Stimulated activated CD4-positive, alpha-beta T cell treated with anti-CD3 and anti-CD28 coated beads, Interleukin-1b, Interleukin-23, amount 100 ng/mL, for 24 hours (primary cell): ENCODE measurements at places on chromosomes 3 and 15.
A peak's percentile ranks its signal among the peaks of the same experiment; 100 is the strongest.

DNA sequence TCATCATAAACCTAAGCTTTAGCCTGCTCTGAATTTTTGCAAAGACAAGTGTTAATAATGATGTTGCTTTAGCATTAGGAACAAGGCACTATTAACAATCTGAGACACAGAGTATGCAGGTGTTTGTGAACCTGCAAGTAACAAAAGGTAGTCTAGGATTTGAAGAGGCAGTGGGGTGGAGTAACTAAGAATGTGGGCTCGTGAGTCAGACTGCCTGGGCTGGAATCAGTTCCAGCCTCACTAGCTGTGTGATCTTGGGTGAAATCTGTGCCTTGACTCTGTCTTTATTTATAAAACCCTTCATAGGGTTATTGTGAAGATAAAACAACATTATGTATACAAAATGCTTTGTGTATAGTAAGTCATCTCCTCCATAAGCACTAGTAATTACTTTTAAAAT is 610.6 kb upstream of the CFAP20DC start:
- no peak for DNase-seq

- no peak for DNase-seq
Observed at GRCh38 chr15:101481381-101481705, 8.2 kb downstream of the PCSK6 start.

- no peak for DNase-seq
Observed at GRCh38 chr3:149850787-149851584, 38.0 kb downstream of the RNF13 start.

- no peak for DNase-seq
Observed at GRCh38 chr3:3351226-3351625, 171.7 kb upstream of the CRBN start.

DNA sequence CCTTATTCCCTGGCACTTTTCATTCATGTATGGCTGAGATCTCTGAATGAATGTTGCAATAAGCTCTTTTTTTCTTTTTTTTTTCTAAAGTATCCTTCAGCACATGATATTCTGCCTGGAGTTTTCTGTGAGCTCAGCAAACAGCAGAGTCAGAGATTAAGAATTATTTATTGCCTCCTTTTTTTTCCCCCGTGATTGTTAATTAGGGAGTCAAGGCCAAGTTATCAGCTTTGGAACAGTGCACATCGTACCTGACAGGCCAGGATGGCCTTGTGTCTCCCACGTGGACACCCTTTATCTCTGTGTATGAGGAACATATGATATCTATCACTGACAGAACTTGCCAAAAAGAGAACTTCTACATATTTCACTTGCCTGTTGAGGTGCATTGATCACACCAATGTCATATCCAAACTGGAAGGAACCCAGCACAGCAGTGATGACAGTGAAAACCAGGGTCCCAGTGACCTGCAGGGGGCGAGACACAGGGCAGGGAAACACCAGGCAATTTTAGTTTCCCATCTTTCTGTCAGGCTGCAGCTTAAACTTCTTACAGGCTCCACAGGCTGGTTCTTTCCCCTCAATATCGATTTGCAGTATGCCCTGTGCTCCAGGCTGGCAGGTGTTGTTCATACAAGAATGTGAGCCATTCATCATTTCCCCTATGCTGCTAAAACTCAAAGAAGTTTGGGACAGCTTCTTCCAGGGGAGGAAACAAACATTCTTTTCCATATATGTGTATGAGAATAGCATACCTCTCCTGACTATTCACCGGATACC is 8.2 kb downstream of the SLC2A2 start:
- DNase-seq, result no peak

DNA sequence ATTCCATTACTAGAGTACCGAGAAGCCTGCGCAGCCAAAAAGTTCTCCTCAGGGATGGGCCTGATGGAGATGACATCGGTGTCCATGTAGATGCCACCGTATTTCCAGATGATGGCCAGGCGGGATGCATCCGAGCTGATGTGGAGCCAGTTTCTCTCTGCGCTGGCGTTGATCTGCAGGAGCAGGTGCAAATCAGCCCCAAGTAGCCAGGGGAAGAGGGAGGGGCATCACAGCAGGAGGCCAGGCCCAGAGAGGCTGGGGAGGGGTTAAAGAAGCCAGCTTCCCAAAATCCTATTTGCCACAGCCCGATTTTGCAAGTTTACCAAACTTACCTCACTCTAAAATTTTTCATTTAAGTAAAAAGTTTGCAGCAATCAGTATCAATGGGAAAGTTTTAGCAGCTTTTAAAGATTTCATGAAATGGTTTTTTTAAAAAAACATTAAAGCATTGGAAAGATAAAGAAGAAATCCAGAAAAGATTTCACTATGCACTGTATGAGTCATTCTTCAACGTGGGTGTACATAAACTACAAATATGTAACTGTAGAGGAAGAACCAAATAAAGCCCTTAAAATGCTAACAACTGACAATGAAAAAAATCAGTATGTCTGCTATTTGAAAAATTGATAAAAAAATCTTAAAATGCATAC is 7.4 kb downstream of the A4GNT start:
- no peak for DNase-seq

DNA sequence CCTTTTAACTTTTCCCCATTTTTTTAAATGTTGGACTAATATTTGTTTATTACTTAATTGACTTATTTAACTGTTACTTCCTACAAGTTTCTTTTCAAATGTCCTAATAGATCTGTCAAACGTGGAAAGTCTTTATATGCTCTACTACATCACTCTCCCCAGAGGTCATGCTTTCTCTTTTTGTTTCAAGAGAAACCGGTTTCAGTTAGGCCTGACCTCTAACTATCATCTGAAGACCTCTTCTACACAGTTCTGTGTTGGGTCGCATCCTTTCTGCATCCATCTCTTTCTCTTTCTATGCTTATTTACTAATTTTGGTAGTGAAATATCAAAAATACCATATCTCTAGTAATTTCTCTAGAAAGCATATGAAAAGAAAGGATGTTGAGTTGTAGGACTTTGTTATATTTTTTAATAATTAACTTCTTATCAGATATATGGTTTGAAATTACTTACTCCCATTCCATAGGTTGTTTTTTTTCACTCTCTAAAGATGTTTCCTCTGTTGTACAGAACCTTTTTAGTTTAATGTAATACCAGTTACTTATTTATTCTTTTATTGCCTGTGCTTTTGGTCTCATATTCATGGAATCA is 781.2 kb upstream of the ARPP21 start:
- DNase-seq, result no peak

GRCh38 chr15:60616147-60616546 is 137.2 kb upstream of the ICE2 start:
- no peak for DNase-seq

DNA sequence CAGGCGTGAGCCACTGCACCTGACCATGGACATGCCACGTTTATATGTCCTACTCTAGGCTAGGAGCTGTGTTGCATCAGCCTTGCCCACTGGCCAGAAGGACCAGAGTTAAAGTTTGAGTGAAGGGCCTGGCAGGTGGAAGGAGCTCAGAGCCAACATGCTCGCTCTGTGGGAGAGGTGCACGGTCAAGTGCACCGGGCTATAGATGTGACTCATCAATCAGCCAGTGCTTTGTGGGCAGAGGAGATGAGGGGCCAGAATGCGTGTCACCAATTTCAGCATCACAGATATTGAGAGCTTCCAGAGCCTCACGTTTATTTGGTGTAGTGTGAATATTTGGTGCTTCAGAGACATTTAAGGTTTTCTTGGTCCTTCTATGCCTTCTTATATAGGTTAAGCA is 137.3 kb upstream of the KBTBD8 start:
- no peak for DNase-seq

GRCh38 chr15:82850731-82851130 is 41.3 kb downstream of the WHAMM start:
- no peak for DNase-seq

GRCh38 chr3:31466866-31467265 is 65.9 kb upstream of the STT3B start:
- no peak for DNase-seq

DNA sequence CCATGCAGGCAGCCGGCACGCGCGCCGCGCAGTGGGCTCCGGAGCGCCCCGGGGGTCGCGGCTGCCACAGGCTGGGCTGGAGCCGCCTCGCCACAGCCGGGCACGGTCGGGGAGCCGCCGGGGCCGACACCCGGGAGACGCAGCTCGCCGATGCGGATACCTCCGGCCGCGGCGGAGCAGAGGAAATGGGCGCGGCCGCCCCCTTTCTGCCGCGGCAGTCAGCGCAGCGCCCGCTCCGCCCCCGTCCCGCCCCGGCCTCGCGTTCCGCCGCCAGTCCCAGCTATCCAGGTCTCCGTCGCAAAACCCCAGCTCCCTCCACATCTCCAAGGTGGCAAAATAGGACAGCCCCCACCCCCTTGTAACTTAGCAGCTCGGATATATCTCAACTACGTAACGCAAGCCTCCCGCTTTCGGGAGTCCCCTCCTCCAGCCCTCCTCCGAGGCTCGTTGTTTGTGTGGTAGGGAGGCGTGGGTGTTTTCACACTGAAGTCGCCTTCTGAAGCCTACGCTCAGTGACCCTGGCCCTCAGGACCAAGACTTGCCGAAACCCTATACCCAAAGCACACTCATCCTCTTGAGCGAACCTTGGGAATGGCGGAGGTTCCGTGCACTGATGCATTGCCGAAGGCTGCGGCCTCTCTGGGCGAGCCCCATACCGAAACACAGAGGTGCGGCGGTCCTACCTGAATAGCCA is at the start of gene SH3BP5:
TSS of gene SH3BP5 (minus strand) at position 182 of the 694 bp plus-strand sequence. CDS start at position 4, 178 bp downstream.
- DNase-seq, result peak; percentile 60

DNA sequence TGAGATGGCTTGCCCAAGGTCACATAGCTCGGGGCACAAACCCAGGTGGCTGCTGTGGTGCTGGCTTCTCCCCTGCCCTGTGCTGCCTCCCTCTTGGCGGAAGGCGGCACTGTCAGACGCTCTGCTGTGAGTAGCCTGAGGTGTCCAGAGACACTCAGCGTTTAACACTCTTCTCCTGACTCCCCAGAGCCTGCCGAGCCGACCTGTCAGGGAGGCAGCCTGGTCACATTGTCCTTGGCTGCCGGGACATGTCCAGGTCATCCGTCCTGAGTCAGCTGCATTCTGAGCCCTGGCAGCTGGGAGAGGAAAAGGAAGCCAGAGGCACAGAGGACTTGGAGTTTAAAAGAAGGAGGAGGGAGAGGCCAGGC is 4.7 kb downstream of the LMAN1L start:
- DNase-seq, result no peak

GRCh38 chr15:84810073-84810840 is 6.9 kb upstream of the ALPK3 start:
- DNase-seq, result no peak

- DNase-seq, result no peak
Observed at GRCh38 chr3:23650371-23651140, 155.2 kb upstream of the UBE2E1 start.

DNA sequence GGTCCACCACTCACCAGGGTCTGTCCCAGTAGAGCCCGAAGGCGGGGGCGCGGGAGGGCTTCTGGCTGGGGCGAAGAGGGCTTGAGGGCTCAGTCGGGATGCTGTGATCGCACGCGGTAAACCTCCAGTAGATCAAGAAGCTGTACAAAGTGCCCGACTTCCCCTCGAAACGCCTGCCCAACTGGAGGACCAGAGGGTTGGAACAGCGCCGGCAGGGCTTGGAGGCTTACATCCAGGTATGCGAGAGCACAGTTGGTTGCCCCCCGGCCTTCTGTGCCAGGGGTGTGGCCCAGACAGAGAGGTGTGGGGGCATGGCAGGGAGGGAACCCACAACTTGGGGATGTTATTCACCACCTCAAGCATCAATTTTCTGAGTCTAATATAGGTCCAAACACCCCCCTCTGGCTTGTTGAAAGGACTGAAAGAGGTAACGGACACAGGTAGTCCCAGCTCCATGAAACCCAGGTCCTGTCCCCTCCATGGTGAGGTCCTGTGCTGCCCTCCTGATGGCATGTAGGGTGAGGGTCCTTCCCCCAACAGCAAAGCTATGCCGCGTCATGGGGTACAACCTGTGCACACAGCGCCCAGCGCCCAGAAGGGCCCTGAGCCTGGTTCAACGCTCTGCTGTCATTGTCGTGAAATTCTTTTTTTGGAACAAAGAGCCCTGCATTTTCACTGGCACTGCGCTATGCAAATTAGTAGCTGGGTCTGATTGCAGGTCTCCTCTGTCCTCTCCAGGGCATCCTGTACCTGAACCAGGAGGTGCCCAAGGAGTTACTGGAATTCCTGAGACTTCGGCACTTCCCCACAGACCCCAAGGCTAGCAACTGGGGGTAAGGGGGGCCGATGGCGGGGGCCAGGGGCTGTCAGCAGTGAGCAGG is 1.2 kb downstream of the SNX22 start:
- no peak for DNase-seq

GRCh38 chr3:188365988-188366698 is 212.2 kb downstream of the LPP start:
- DNase-seq, result no peak

DNA sequence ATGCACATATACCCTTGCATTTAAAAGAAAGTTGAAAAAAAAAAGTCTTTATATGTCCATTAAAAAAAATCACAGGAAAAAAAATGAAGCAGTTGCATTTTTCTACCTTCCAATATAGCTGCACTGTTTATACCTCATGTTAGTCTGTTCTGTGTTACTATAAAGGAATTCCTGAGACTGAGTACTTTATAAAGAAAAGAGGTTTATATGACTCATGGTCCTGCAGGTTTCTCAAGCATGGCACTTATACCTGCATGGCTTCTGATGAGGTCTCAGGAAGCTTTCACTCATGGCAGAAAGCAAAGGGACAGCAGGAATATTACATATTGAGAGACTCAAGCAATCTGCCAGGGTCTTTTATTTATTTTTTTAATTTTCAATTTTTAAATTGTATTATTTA is 277.2 kb upstream of the BCHE start:
- no peak for DNase-seq

DNA sequence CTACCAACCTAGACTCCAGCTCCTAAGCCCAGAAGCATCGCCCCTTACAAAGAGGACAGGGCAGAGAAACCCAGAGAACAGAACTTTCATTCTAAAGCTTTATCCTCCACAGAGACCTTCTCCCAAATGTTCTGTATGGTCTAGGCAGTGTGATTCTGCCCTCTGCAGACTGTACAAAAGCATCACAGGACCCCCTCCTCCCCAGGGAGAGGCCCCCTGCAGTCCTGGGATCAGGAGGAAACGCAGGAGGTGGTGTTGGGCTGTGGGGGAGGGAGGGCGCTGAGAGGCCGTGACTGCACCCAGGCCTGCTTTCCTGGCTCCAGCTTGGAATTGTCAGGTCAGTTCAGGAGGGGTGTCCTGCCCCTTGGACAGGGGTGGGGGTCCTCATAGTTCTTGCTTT is 101.3 kb downstream of the DGKG start:
- DNase-seq, result no peak

DNA sequence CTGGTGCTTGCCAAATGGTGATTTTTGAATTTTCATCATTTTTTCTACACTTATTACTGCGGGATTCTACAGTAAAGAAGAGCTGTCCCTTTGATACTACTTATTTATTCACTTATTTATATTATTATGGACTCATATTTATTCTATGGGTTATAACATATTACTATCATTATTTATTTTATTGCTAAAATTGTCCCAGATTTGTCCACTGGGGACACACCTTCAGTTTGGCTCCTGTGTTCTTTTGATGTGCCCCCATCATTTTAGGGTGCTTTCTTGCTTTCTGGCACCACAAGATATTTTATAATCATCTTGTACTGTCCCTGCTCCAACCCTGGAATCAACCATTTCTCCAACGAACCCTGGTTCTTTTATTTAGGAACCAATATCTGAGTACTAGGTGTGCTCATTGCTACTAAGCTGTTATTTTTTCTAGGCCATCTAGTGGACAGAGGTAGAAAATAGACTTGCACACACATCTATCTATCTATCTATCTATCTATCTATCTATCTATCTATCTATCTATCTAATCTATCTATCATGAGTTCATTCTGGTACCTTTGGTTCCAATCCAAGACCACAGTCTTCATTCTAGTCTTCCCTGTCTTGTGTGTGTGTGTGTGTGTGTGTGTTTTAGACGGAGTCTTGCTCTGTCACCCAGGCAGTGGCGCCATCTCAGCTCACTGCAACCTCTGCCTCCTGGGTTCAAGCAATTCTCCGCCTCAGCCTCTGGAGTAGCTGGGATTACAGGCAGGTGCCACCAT is 16.0 kb downstream of the SLC22A14 start:
- DNase-seq, result no peak
